ENCODE measurements at places on chromosomes 1 and 21.

GRCh38 chr21:31798842-31799704 lies 67.2 kb upstream of the SCAF4 start:
- no peak for DNase-seq

DNA sequence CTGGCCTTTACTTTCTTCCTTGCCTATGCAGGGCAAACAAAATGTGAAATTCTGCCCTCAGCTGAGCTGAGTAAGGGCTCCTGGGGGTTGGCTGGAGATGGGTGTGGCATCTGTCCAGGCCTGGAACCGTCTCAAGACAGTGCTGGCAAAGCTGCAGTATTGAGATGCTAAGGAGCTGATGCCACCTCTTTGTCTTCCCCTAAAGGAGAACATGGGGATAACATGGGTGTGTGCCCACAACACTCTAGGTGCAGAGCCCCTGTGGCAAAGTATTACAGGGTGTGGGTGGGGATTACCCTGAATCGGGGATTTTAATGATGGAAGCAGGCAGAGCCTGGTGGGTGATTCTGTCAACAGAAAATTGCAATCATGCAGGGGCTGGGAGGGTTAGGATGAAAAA lies 2.5 kb upstream of the ST3GAL3 start:
- no peak for DNase-seq

DNA sequence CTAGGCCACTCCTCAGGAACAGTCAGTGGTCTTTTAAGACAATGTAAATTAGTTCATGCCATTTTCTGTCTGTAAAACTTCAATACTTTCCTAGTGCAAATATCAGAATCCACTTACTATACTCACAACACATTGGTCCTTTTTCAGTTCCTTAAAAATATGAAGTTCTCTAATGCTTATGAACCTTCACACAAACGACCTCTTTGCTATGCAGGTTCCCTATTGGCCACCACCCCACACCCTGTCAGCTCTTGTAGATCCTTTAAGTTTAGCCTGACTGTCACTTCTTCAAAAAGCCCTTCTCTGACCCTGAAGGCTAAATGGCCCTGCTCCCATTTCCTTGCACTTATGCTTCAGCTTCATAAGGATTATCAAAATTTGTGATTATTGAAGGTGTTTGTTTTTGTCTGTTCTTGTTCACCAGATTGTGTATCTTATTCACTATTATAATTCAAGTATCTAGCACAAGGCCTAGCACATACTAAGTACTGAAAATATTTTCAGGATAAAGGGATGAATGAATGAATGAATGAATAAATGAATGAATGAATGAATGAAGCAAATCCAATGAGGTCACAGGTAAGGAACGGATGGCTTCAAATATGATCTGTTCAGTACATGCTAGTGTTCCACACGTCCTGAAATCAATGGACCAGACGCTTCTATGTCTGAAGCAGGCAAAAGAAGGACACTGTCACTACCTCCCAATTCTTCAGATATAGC lies 373.9 kb downstream of the VAV3 start:
- no peak for DNase-seq

- no peak for DNase-seq
These were observed 34.0 kb upstream of the RUNX3 start for GRCh38 chr1:24963943-24964693.

DNA sequence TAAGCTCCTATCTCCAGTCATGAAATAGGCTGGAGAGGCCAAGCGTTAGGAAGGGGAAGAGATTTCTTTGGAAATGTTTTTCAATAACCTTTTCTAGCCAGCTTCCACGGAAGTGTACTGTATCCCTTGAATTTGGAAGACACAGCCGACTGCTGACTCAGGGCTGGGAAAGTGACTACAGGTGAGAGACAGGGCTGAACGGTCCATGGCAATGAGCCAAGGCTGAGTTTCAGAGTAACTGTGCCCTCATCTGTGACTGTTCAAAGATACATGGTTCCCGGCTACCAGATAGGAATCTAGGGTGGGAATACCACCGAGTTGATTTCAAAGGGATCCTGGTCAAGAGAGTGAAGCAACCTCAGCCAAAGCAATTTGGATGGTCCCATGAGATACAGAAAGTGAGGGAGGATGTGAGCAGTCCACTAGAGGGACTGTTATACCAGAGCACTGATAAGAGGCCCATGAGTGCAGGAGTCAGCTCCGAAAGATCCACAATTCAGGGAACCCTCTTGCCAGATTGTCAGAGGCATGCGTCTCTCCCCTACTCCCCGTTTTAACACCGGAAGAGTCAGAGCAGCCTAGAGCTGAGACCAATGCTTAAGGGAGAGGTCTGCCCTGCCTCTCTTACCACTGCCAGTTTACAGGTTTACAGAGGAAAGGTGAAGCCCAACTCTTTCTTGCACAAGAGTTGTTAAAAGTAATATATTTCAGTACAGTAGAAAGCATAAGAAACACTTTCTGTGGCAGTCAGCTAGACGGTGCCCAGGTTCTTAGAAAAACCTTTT lies 3.2 kb upstream of the KRTAP19-8 start:
- no peak for DNase-seq

GRCh38 chr1:100530880-100531487 lies 7.0 kb upstream of the GPR88 start:
- DNase-seq = no peak

- DNase-seq = no peak
These were observed 48.2 kb downstream of the SLC9A1 start for GRCh38 chr1:27106561-27107323.

DNA sequence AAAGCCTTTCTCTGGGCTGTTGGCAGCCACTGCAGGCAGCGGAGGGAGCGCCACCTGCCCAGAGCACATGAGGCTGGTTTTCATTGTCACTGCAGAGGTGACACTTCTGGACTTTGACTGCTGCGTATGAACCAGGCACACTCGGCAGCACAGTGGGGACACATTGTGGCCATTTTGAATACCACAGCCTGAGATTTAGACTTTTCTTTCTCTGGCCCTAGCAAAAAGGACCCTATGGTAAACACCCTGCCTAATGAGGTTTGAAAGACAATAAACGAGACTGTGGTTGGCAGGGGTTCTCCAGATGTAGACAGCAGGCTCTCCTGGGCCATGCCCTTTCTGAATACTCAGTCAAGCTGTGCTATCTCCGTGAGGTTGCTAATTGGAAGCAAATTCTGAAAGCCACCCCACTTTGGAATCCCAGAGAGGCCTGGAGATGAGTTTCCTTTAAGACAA lies 12.0 kb upstream of the KCNE2 start:
- no peak for DNase-seq
